Astrocyte of the cerebellum (primary cell): ENCODE measurements at places on chromosomes 7 and 10.

GRCh38 chr10:54914049-54914448 lies 113.0 kb upstream of the PCDH15 start:
- DNase-seq = no peak

DNA sequence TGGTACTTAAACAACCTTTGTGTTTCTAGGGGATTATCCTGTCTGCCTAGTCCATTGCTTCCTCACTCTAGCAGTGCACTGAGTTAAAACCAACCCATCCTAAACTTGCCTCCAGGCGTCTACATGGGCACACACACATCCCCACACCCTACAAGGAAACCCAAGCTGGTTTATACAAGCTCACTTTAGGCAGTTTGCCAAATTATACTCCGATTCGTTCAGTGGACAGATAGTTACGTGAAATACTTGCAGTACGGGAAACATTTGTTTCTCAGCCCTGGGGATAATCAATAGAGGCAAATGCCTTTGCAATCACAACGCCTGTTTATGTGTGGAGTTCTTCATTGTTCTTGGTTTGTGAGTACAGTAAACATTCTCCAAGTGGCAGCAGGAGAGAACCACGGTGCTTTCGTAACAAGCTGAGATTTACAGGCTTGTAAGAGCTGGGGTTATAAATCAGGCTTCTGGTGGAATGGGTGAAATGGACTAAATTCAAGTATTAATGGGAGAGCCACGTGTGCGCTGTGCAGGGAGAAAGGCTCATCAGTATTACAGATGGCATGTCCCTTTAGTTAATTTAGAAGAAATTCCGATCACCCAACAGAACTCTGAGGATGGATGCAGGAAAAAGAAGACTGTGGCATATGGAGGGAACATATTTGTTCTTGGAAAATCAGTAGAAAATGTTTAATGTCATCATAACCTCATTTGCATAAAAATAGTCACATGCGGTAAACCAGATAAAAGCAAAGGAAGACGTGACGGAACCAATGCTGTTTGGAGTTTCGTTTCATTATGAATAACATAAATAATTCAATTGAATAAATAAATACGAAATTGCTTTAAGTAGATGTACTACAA lies 217.1 kb downstream of the GALNT17 start:
- no peak for DNase-seq

DNA sequence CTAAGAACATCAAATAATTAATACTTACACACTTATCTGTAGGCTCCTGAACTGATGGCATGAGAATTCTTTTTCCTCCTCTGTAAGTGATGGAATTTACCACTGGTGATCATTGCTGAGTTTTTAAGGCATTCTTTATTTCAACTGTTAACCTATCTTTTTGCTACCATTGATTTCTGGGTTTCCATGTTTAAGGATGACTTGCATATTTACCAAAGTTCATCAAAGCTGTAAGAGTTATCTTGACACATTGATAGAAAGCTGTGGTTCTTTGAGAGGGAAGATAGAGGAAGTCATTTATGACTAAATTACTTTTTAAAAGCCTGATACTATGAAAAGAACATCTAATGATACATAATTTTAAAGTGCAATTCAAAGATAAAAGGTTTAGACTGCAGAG lies 19.5 kb upstream of the GFRA1 start:
- no peak for DNase-seq

DNA sequence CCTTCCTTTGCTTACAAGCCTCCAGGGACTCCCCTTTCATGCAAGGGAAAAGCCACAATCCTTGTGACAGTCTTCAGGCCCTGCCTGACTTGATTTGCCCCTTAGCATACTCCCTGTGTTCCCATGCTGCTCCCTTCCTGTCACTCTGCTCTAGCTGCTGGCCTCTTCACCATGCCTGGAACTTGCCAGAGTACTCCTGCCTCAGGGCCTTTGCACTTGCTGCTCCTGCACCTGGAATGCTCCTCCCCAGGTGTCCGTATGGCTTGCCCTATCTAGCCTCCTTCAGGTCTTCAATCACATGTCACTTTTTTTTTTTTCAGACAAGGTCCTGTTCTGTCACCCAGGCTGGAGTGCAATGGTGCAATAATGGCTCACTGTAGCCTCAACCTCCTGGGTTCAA lies 22.8 kb upstream of the GOLGA7B start:
- DNase-seq = no peak

GRCh38 chr7:32108651-32109050 lies 38.4 kb upstream of the PDE1C start:
- DNase-seq = no peak

GRCh38 chr10:129909531-129910256 lies 54.4 kb downstream of the EBF3 start:
- DNase-seq = no peak

DNA sequence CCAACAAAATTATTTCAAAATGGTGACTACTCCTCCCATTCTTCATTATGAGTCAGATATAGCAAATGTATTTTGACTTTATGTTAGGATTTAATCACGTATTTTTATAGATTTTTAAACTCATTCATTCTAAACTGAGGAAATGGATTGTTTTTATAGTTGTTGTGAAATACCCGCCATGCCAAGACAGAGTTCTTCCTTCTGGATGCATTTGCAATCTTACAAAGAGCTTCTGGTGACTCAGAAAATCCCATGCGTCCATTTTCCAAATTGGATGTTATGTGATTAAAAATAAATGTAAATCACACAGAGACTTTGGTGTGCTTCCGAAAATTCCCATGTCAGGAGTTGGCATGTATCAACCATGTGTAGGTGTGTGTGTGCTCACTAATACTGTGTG lies 179.3 kb downstream of the TRIL start:
- no peak for DNase-seq

- no peak for DNase-seq
Observed at GRCh38 chr10:32217216-32217615, 129.7 kb downstream of the EPC1 start.

GRCh38 chr10:96285331-96285752 lies 14.0 kb upstream of the BLNK start:
- no peak for DNase-seq

DNA sequence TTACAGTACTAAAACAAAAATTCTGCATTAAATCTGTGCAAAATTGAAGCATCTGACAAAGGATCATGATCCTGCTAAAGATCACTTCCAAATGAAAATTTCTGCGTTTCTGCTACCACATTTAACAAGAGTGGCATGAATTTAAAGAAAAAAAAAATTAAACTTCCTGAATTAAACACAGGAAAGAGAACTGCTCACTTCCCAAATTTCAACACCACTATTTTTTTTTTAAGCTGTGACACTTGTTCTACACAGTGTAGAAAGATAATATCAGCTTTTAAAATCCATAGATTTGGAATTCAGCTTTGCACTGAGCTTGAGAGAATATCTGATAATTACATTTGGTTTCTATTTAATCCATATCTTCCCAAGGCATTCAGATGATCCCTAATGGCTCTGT lies 73.6 kb downstream of the EPC1 start:
- DNase-seq = no peak

DNA sequence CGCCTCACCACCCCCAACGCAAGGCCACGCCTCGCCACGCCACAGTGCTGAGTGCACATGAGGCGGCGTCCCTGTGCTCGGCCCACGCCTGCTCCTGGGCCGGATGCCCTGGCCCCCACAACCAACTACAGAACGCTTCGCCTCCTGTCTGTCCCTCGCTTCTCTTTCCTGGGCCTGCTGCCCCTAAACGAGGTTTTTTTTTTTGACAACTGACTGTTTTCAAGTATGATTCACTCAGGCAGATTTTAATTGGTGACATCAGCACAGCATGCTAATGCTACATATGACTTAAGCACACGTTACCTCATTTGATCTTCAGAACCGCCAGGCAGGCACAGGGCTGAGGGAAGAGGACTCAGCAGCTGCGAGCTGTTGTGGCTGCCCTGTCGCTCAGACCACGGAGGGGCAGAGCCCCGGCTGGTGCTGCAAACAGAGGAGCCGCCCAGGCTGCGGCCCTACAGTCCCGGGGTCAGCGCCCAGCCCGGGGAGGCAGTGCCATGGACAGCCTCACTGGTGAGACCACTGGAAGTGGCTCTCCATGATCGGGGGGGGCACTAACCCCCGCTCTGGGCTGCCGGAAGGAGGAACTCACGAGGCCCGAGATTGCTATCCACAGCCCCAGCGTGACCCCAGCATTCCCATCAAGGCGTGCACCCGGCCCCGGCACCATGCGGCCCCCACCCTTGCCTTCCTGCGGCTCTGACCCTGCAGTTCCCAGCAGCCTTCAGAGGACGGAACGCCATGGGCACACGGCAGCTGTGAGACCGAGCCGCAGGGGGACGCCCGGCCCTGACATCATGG lies 212.8 kb downstream of the MAD1L1 start:
- DNase-seq = peak; percentile 71

DNA sequence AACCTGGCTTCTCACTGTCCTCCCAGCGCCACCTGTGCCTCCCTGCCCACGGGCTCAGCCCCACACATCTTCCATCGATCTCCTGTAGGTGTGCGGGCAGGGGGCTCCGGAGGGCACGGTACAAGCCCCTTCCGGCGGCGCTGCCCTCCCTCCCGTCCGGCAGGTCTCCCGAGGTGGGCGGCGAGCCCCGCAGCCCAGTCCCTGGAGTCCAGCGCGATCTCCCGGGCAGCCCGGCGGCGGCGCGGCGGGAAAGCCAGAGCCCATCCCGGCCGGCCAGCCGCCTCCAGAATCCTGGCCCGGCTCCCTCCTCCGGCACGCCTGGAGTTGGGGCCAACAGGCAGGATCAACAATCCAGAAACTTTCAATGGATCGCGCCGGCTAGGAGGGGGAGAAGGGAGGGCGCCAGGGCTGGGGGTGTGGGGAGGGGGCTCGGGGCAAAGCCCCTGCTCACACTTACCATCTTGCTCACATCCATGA lies 100.1 kb downstream of the HIP1 start:
- DNase-seq = no peak

- DNase-seq = no peak
Observed at GRCh38 chr10:77296534-77297392, 340.8 kb downstream of the KCNMA1 start.

DNA sequence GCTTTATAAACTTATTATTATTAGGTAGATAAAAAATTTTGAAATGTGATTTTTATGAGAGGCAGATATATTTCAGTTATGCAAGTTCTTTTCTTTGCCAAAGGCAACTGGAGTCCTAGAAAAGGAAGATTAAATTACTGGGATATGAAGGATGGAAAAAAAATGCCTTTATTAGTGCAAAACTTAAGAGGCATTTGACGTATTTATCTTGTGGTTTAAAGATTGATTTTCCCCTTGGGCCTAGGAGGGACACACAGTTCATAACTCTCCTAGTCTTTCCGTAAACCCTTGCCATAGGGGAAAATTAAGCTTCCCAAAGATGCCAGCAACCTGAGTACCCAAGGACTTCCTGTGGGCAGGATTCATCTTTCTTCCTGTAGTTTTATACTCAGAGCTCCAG lies 3.1 kb upstream of the STEAP4 start:
- DNase-seq = no peak

- no peak for DNase-seq
Observed at GRCh38 chr7:55423891-55424290, 58.8 kb downstream of the LANCL2 start.

GRCh38 chr7:37363536-37364491 lies 84.8 kb downstream of the ELMO1 start:
- no peak for DNase-seq

DNA sequence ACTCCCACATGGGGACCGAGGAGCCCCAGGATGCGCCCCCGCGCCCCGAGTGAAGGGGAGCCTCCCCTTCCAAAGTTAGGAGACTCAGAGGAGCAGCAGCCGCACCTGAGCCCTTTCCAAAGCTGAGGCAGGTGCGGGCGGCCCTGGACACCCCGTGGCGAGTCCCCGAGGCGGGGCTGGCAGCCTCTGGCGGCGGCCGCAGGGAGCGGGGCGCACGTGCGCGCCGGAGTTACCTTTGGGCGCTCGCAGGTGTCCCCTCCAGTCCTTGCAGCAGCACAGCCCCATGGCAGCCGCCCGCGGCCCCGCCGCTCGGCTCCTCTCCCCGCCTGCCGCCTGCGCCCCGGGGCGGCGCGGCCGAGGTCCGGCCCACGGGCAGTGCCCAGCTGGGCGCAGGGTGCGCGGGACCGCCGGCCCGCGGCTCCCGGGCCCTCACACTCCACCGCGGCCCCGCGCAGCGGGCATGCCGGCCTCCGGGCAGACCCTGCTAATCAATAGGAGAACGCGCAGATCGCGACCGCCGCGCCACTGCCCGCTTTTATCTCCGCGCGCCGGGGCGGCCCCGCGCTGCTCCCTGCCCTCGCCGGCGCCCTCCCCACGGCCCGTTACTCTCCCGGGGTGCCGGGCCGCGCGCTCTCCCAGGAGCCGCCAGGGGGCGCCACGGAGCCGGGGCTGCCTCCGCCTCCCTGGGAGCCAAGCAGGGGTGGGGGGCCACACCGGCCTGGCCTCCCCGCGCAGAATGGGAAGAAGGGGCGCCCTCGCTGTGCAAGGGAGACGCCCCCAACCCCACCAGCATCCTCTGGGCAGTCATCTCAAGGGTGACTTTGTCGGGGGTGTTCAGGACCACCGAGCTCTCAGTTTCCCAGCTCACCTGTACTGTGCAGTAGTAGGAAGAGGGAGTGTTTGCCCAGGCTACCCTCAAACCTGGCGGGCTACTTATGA lies 80.8 kb downstream of the ARHGAP22 start:
- DNase-seq = no peak

- no peak for DNase-seq
Observed at GRCh38 chr10:58775960-58776567, 263.4 kb downstream of the BICC1 start.

GRCh38 chr10:10860455-10860976 lies 157.2 kb upstream of the CELF2 start:
- no peak for DNase-seq

DNA sequence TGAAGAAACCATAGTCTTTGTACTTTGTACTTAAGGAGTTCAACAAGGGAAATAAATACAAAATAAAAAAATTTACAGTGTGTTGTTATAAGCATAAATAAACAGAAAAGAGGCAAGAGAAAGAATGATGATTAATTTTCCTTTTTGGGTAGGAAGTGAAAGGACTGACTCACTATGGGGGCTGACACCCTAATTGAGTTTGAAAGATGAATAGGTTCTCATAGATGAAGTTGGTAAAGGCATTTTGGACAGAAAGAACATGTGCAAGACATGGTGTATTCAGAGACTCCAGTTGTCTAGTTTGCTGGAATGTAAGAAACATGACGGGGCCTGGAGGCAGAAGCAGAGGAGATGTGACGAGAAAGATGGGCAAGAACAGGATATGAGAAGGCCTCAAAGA lies 83.7 kb downstream of the VPS50 start:
- no peak for DNase-seq

- peak; percentile 64 for DNase-seq
Observed at GRCh38 chr10:103820101-103821062, 35.0 kb downstream of the SH3PXD2A start.
